Activated CD4-positive, alpha-beta T cell treated with anti-CD3 and anti-CD28 coated beads, Interleukin-10, Interleukin-2, amounts not matched to agents 100 ng/mL and 50 ng/mL, durations not matched to agents 16 hours and 8 hours (primary cell): ENCODE measurements at places on chromosomes 3 and 15.
A peak's percentile ranks its signal among the peaks of the same experiment; 100 is the strongest.

DNA sequence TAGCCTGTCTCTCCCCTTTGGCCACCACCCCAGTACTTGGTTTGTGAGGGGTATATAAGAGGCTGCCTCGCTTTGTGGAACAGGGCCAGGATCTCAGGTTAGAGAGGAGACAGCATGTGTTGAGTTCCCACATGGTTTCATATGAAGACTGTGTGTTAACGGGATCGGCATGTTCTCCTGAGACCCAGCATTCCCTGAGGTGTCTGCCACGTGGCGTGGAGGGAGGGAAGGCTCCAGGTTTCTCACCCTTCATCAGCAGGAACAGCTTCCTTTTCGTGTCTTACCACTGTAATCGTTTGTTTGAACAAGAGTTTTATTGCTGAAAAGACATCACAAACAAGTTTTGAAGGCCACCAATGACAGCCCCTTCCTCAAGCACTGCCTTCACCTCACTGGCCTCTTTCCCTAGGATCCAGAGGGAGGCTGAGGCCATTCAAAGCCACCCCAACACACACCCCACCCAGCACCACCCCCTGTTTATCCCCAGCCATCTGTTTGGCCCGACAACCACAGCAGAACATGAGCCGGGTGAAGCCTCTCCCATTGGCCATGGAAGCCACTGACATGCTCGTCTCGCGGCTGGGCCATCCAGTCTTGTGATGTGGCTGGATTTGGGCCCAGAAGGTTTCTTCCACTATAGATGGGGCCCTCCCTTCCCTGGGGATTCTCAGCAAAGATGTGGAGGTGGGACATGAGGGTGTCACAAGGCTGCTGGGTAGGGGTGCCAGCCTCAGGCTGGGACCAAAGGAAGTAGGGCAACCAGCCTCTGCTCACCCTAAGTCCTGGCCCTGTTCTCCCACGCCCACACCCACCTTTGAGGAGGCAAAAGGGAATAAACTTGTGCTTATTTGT lies 10.0 kb downstream of the BHLHE40 start:
- no peak for DNase-seq

- no peak for DNase-seq
Measured at GRCh38 chr3:17227472-17227871, 342.7 kb downstream of the PLCL2 start.

DNA sequence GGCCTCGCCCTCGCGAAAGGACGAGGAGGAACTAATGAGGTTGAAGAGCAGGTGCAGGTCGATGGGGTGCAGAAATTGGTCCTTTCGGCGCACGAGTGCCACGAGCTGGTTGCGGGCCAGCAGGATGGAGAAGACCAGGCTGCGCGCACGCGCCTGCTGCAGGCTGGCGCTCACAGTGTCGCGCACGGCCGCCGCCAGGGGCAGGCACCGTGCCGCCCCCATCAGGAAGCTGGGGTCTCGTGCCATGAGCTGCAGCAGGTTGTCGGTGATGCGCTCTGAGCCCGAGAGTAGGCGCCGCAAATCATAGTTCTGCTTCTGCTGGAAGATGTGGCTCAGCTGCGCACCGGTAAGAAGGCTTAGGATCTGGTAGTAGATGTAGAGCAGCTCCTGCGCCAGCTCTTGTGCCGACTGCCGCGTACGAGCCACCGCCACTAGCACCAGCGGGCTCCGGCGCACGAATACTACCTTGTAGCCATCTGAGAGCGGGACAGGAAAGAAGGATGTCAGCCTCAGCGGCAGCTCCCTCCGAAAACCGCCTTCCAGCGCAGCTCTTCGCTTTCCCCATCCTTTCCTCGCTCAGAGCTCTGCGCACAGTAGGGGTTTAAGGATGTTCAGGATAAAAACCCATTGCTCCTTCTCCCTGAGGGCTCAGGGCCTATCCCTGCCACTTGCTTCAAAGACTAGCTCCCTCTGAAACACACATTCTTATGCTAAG lies 6.9 kb upstream of the MST1R start:
- no peak for DNase-seq

DNA sequence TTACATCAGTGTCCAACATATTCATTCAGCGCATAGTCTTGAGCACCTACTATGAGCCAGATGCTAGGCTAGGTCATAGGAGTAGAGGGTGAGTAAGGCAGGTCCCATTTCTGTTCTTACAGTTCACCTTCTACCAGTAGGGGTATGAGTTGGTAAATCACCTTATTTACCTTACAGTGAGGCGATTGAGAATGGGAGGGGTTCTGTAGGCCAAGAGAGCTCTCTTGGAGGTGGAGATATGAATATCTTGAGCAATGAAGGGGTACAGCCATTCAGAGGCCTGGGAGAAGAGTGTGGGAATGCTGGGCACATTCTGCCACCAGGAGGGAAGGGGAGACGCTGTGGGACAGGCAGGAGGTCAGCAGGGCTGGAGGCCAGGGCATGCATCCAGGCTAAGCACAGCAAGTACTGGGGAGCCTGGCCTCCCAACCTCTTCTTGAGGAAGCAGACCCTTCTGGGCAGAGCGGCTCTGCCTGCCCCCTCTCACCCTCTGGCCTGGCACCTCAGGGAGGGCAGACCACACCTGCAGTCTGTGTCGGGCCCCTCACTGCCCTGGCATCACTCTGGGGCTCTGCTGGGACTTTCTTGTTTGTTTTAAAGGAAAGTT lies 123.4 kb downstream of the EEFSEC start:
- DNase-seq, result no peak

- DNase-seq, result no peak
Measured at GRCh38 chr3:111299192-111299615, 227.6 kb downstream of the NECTIN3 start.

- no peak for DNase-seq
Measured at GRCh38 chr3:172538368-172539151, 15.3 kb upstream of the TNFSF10 start.

- no peak for DNase-seq
Measured at GRCh38 chr3:60076331-60076730, 1026.5 kb upstream of the CFAP20DC start.

GRCh38 chr3:29912600-29913288 lies 631.9 kb downstream of the RBMS3 start:
- DNase-seq, result no peak

GRCh38 chr3:73144828-73145227 lies 83.4 kb downstream of the EBLN2 start:
- DNase-seq, result no peak

DNA sequence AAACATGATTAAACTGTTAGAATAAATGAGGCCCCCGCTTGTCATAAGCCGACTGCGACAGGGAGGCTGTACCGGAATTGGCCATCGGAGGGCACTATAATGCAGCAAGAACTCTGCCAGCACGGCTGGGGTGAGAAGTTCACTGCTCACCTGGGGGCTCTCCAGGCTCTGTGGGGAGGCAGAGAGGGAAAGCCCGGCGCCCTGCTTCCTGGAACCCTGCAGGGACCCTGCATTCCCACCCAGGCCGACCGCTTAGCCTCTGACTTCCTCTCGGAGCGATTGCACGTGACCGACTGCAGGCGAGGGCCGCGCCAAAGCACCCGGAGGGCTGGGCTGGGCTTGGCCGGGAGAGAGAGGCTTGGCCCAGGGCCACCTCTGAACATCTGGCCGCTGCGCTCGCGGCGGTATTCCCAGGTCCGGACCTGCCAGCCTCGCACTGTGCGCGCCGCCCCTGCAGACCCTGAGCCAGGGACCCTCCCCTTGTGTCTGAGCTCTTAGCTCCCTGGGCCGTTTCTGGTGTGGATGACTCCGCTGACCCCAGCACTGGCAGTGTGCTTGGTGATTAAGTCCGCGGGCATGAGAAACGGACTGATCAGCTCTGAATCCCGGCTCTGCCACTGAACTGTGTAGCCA lies 26.2 kb downstream of the DRD3 start:
- peak; percentile 83 for DNase-seq
